ENCODE measurements at places on chromosomes 2 and 18.

DNA sequence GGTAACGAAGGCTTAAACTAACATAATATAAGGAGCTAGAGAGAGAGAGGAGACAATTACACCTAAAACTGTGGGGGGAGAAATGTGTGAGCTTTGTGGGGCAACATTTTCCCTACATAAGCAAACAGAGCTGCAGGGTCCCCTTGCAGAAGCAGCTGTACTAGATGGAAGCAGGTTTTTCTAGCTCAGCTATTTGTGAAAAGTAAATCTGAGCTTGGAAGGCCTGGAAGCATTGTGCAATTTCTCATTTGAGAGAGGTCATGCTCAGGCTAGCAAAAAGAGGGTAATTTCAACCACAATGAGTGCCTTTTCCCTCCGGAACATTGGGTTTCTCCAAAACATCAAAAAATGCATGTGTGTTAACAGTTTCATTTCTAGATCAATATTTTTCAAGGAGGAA, 130.0 kb downstream of the ARL4C start:
- peak; percentile 44 for DNase-seq

- DNase-seq = peak; percentile 68
Measured at GRCh38 chr2:138267161-138267901, 234.2 kb upstream of the SPOPL start.

DNA sequence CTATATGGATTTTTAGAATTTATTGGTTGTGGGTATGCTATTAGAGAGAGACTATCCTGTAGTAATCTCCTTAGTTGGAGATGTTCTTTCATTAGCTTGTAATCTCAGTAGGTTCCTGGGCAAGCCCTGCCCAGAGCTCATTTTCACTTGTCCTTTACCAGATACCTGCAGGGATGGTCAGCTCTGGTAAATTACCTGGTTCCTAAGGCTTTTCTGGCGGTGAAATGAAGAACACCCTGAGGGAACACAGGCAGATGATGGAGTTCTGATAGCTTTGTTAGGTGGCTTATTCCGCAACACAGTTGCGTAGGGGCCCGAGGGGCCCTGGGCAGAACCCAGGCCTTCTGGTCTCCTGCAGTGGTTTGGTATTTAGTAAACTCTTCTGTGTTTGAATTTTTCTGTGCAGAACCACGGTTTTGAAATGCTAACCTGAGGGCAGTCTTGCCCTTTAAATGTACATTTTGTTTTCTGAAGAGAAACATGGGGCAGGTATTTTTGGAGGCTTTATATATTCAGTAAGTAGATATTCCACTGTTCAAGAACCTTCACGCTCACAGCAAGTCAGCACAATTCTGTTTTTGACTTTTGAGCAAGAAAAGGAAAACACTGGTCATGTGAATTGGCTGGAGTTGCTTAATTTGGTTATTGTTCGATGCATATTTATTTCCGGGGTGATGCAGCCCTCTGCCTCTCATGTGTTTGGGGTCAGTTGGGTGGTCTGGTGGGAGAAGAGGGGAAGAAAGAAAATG, 22.4 kb downstream of the ZNF532 start:
- no peak for DNase-seq

DNA sequence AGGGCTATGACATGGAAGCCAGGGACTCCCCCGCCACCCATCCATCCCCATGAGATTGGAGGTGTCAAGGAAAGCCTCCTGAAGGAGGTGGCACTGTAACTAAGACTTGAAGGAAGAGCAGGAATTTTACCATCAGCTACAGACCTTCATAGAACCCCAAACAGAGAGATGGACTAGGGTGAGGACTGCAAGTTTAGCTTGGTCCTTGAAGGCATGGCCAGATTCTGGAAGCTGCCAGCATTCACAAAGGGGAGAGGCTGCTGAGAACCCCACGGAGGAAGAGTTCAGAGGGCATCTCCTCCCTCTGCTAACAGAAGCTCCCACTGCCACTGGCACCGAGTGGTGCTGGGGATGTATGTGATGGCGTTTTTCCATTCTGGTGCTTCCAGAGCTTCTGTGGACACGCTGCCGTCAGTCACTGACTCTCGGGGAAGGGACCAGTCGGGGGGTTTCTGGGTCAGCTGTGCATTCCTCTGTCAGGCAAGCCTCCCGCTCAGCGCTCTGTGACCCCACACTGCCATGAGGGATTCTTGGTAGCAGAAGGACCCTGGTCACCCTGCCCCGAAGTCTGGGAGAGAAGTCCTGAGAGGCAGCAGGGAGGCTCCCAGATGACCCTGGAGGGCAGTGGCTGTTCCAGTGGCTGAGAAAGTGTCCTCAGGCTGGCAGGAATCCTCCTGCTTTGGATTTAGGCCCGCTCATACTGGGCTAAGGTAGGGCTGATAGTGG, 18.1 kb downstream of the TMEM185B start:
- DNase-seq = no peak

- DNase-seq = no peak
Measured at GRCh38 chr2:12737297-12737696, 20.6 kb downstream of the TRIB2 start.

DNA sequence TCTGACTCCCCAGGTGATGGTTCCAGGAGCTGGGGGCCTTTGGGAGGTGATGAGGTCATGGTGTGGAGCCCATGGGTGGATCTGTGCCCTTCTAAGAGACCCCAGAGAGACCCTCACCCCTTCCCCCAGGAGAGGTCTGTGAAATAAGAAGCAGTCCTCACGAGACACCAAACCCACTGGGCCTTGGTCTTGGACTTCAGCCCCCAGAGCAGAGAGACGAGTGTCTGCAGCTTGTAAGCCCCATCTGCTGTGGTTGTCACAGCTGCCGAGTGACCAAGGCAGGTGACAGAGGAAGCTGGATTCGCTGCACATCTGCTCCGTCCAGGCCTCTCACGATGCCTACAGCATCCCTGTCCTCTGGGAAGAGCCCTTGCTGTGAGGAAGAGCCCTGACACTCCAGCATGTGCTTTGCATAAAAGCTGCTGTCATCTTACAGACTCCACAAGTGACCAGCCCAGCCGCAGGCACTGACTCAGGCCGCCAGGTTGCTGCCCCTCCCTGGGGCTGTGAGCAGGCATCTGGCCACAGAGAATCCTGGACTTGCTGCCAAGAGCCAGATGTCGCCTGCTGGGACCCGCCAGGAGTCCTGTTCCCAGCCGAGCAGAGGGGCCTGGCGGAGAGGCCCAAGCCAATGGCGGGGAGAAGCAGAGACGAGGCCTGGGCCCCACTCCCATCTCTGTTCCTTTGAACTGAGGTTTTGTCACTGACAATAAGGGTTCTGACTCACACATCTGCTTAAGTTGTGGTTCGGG, 150.8 kb downstream of the PXDN start:
- DNase-seq = peak; percentile 54

GRCh38 chr18:59876310-59876626, 23.5 kb upstream of the PMAIP1 start:
- DNase-seq = no peak

DNA sequence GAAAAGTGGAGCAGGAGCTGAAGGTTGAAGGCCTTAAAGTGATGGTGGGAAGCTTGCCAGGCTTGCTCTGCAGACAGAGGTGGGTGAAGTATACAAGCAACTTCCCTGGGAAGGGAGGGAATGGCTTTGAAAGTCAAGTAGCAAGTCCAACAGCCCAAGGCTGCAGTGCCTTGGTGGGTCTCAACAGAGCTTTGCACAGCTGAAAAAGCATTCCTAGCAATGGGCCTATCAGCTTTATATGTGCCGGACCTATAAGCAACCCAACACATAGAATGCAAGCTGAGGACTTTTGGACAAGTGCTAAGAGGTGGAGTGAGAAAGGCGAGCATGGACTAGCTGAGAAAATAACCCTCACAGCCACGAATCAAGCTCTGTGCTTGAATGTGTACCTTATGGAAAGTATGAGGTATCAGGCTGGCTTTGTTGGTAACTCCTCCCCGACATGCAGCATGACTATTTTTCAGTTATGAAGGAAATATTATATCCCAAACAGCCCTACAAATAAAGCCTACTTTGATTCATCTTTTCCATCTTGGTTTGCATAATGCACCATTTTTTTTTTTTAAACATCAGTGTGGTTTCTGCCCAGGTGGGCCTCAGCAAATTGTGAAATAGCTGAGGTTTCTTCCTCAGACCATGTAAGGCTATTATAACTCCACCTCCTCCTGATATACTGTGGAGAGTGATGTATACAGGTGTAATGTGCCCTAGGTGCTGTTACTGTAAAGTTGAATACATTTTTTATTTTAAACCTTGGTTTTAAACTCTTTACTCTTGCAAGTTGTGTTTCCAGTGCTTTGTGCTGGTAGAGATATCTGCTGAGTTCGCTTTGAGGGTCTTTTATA, 241.4 kb upstream of the CXCR4 start:
- DNase-seq = no peak

DNA sequence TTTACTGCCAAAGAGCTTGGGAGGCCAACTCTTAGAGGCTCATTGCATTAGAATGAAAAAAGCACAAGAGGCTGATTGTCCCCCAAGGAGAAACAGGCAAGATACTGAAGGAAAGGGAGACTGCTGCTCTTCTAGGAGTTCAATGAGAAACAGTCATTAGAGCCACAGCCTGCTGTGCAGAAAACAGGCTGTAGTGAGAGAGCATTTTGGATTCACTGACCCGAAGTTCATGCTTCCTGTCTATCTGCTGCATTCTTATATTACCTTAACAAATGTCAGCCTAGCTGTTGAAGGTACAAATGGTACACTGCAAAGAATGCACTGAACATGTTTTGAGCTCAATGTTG, 423.3 kb downstream of the SETBP1 start:
- no peak for DNase-seq

DNA sequence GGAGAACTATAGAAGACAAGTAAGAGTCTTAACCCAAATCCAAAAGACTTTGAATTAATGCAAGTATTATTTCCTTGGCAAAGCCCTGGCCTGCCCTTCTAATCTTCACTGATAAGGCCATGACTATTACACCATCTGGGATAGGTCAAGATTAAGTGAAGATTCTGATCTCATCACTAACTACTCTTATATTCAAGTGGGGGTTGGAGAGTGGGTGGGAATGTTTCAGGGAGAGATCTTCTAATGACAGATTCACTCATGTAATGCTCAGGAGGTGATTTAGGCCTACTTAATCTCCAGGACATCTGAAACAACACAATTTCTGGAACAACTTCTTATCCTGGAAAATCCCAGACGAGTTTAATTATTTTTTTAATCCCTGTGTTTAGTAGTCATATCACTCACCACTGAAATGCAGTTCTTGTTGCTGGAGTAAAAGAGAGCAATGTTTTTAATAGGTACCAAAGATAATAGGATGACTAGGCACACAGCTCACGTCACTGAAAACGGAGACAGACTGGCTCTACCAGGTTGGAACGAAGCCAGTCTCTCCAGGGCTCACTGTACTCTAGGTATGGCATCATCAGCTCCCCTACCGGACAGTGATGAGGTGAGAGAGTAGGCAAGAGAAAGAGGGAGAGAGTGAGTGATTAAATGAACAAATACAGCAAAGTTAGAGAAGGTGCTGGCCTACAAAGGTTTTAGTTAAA, 133.1 kb downstream of the NCKAP5 start:
- DNase-seq = no peak

DNA sequence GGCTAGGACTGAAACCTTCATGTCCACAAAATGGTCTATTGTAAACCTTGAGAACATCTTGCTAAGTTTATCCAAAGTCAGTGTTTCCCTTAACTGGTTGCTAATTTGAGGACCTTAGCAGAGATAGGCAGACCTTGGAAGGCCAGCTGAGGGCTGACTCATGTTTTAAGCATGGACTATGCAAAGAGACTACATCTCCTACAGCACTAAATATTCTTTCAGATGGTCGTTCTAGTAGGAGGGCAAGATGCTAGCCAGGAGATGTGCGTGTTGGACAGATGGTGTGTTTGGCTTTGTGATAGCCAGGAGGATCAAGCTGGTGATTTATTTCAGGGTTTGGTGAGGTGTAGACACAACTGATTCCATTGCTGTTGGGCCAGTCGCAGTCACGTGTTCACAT, 75.8 kb downstream of the NRP2 start:
- no peak for DNase-seq

- no peak for DNase-seq
Measured at GRCh38 chr2:149225446-149225845, 104.9 kb upstream of the LYPD6 start.

DNA sequence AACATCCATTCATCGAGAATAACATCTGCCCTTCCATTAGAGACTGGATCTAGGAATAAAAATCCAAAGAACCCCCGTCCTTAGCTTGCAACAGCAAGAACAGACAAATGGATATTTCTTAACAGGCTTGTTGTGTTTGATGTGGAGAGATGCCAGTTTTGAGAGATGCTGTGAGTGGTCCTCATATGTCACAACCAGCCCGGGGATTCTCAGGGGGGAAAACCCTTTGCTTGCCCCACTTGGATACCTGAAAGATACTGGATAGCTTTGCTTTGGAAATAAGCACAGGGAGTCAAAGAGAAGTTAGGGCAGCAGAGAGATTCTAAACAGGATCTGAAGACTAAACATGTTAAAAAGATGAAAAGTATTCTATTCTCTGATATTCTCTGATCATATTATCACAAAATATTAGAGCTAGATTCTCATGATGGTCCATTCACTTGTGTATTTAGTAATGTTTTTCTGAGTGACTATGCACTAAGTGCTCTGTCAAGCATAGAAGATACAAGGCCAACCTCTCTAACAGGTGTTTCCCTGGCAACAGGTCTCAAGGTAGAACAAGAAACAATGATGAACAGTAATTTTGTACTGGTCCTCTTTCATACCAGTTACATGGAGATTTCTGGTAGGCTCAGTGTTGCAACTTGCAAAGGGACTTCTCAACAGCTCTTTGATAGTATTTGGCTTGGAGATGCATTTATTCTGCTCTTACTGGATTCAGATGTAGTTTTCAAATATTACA, 348.2 kb downstream of the MYCN start:
- DNase-seq = no peak

DNA sequence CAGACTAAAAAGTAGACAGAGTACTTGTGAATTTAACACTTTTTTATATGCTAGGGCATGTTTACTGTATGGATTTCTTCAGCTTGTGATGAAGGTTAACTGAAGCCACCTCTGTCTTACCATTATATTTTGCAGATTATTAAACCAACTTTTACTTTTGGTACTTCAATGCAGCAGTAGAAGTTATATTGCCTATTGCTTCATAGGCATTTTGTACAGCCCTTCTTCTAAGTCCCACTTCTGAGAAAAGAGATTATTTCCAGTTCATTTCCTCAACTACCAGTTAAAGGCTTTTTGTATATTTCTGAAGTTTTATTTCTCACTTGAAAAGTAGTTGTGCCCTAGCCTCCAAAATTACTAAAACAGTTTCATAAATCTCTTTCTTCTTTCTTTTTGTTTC, 256.4 kb upstream of the FBXO11 start:
- no peak for DNase-seq

GRCh38 chr2:231521443-231521842, 8.8 kb downstream of the NMUR1 start:
- no peak for DNase-seq

GRCh38 chr2:232195487-232195886, 183.1 kb upstream of the ALPP start:
- DNase-seq = no peak

DNA sequence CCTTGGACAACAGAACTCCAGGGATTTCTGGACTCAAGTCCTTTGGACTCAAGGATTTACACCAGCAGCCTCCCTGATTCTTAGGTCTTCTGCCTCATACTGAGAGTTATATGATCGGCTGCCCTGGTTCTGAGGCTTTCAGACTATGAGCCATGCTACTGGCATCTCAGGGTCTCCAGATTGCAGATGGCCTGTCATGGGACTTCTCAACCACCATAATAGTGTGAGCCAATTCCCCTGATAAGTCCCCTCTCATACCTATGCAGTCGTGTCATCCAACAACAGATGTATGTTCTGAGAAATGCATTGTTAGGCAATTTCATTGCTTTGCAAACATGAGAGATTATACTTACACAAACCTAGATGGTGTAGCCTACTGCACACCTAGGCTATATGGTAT, 61.4 kb upstream of the MSTN start:
- peak; percentile 14 for DNase-seq

GRCh38 chr2:39851651-39852110, 72.6 kb upstream of the THUMPD2 start:
- peak; percentile 58 for DNase-seq

- DNase-seq = no peak
Measured at GRCh38 chr18:944440-944839, 39.8 kb downstream of the ADCYAP1 start.
